Neural progenitor cell (in vitro differentiated cells): ENCODE measurements at places on chromosomes 7 and 10. TPM values are rescaled to one million over a fixed set of nuclear protein-coding genes. Genes with fewer than 3 reads are reported as not detected.

TMEM176A gene
- total RNA-seq = 0.62 TPM in 1 of 2 replicates, not detected in the other

GRCh38 chr10:95785942-95786669 is 30.1 kb downstream of the ENTPD1 start:
- peak; percentile 12 for DNase-seq

CALHM1 gene
- 0.06 TPM in 1 of 2 replicates, not detected in the other for total RNA-seq

GRCh38 chr10:94036766-94037033 is 43.0 kb downstream of the PLCE1 start:
- DNase-seq = no peak

- DNase-seq = no peak
Measured at GRCh38 chr7:2411049-2411448, 7.6 kb downstream of the CHST12 start.

DNA sequence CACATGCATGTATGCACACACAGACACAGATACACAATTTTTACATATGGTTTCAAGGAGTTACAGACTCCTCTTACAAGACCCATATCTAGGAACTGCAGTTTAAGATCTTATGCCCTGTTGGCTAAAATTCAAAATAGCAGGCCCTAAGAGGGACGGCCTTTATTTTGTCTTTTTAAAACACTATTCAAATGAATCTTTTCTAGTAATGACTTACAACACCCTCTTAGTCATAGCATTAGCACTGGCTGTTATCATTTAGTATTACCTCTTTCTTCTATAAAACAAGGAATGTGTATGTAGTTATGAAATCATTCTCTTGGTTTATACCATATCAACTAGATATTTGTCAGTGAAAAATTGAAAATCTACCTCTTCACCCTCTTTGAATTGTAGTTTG is 15.3 kb downstream of the PAPSS2 start:
- no peak for DNase-seq

GRCh38 chr7:135575296-135575695 is 17.6 kb downstream of the NUP205 start:
- DNase-seq = no peak

GRCh38 chr7:75982306-75983064 is 11.9 kb downstream of the TMEM120A start:
- DNase-seq = no peak

VAX1 gene
- 0.25 TPM in 1 of 2 replicates, not detected in the other for total RNA-seq

DNA sequence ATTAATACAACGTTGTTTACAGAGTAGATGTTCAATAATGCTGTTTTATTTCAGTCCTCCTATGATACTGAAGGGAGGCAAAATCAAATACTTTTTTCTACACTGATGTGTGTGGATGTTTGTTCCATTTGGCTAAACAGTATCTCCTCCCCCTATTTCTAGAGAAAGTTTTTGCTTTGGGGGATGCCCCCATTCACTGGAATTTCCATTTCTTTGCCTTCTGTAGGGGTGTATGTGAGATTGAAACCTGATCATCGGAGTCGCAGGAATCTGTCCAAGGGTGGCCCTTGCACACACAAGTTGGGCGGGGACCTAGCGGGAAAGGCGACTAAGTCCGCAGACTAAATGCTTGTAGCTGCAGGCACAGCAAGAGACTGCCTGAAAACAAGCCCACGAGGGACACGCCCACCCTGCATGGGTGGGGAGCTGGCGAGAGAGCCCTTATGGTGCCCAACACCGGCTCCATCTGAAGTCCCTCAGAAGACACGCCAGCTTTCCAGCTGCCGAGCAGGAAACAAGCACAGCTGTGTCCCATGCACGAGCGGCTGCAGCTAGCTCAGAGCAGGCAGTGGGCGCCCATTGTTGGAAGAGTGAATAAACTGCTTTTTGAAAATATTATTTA is 58.0 kb downstream of the ESYT2 start:
- DNase-seq = no peak

MACC1 gene
- total RNA-seq = 5.7 and 7.2 TPM in 2 replicates

COBL gene
- 5.4 and 6.3 TPM in 2 replicates for total RNA-seq

SPDYE3 gene
- total RNA-seq = not detected in 2 replicates

DNA sequence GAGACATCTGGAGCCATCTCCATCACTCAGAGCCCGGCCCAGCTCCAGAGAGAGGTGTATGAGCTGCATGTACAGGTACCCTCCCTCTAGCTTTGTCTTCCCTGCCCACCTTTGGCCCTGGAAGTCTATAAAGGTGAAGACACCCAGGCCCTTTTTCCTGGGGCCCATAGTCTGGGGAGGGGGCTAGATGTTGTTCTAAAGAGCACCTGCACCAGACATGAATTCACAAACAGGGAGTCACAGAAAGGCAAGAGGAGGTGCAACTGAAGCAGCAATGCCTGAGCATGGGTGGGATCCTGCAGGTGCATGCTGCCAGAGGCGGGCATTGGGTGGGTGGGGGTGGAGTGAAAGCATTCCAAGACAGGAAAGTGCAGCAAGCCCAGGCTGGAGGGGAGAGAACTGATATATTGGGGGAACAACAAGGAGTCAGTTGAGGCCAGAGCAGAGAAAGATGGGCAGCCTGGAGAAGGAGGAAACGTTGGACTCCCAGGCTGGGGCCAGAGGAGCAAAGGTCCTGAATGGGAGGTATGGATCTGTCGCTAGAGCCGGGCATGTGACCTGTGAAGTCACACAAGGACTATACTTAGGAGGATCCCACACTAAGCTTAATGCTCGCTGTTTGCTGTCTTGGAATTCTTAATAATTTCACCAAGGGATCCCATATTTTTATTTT is 11.7 kb downstream of the CDHR1 start:
- DNase-seq = no peak

DNA sequence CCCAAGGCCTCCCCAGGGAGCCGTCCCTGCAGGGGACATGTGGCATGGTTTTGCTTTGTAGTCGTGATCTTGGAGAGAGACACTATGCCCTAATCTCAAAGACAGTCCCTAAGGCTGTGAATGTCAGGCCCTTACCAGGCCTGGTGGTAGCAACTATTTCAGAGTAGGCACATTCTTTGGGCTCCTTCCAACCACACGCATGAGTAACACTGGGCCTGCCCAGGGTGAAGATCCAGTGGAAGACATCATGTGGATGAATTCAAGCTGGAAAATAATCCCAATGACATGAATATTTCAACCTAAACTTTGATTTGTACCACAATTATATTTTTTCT is 39.5 kb upstream of the INSIG1 start:
- DNase-seq = no peak

DNA sequence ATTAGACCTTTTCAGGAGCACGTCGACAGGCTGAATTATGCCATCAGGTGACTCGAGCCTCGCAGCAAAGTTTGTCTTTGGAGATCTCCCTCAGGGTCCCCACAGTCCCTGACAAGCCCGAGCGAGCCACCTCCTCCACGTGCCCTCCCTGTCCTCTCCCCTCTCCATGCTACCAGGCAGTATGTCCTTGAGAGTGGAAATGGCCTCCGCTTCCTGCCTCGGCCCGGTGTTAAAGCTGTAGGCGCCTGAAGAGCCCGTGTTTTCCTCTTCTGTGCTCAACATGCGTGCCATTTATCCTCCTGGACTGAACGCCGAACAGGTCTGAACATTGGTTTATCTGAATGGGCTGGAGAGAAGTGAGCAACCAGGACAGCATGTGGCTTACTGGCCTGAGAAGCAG is 82.6 kb downstream of the GPR26 start:
- DNase-seq = no peak

GRCh38 chr10:62681211-62681940 is 123.1 kb upstream of the ADO start:
- peak; percentile 42 for DNase-seq

CNNM1 gene
- 0.56 and 1.1 TPM in 2 replicates for total RNA-seq

GRCh38 chr10:129770286-129770685 is 193.8 kb downstream of the EBF3 start:
- DNase-seq = no peak

MSMB gene
- total RNA-seq = not detected in 2 replicates

LRGUK gene
- 1.1 and 1.4 TPM in 2 replicates for total RNA-seq

EPHA1 gene
- total RNA-seq = 4.1 and 6.0 TPM in 2 replicates

PNLIPRP3 gene
- total RNA-seq = not detected in 2 replicates

SFTPD gene
- 0.09 TPM in 1 of 2 replicates, not detected in the other for total RNA-seq

- no peak for DNase-seq
Measured at GRCh38 chr7:18151422-18151821, 123.8 kb upstream of the PRPS1L1 start.

DNA sequence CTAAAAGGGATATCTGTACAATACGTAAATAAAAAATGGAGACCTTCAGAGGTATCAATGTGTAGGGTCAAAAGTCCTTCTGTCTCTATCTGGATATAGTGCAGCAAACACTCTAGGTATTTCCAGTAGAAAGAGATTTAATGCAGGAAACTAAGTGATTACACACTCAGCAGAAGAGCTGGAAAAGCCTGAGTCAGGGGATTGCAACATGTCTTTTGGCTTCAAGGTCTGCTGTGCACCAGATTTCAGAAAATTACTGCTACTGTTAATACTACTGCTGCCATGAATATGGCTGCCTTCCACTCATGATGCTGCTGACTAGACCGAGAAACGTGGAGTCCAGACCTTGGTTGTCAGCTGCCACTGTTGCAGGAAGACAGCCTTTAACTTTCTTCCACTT is 94.9 kb upstream of the DLX6 start:
- no peak for DNase-seq

BAIAP2L1 gene
- 29.5 and 35.1 TPM in 2 replicates for total RNA-seq
